ENCODE measurements at places on chromosomes 1 and 21. TPM values are rescaled to one million over a fixed set of nuclear protein-coding genes. Genes with fewer than 3 reads are reported as not detected.

Gene FRRS1
- 23.0 TPM for total RNA-seq

Gene KIF2C
- total RNA-seq = 2.6 TPM

Gene ZBTB7B
- 29.2 TPM for total RNA-seq

Gene METTL13
- 18.0 TPM for total RNA-seq

Gene GPR52
- total RNA-seq = 2.4 TPM

Gene OR10J1
- not detected for total RNA-seq

Gene PADI2
- total RNA-seq = 0.32 TPM

Gene LCE2B
- total RNA-seq = not detected

Gene SLC45A1
- total RNA-seq = 1.3 TPM

Gene FALEC
- not detected for total RNA-seq

Gene IFI44L
- total RNA-seq = 8.5 TPM

Gene SPRR1A
- total RNA-seq = not detected

Gene PKNOX1
- total RNA-seq = 18.5 TPM

Gene FCGR2B
- total RNA-seq = not detected

Gene PROK1
- 0.12 TPM for total RNA-seq

Gene A3GALT2
- not detected for total RNA-seq

Gene PLA2G5
- not detected for total RNA-seq

Gene SAMD11
- total RNA-seq = 1.8 TPM

Gene TMEM269
- total RNA-seq = under 0.01 TPM

Gene FAM229A
- total RNA-seq = 1.2 TPM

Gene LCE3E
- not detected for total RNA-seq

Gene MPC2
- 20.9 TPM for total RNA-seq

Gene TNFRSF8
- total RNA-seq = not detected

Gene DNAJC28
- total RNA-seq = 1.5 TPM

Gene AMY1A
- total RNA-seq = not detected

Gene C1QB
- not detected for total RNA-seq

Gene INKA2
- 1.6 TPM for total RNA-seq

Gene CYP4Z1
- total RNA-seq = not detected

Gene OR2L2
- total RNA-seq = not detected

Gene SPRR2G
- total RNA-seq = not detected

Gene MTARC1
- total RNA-seq = 0.97 TPM

Gene CFAP126
- not detected for total RNA-seq

Gene GREM2
- 4.3 TPM for total RNA-seq

Gene NES
- total RNA-seq = 28.2 TPM

Gene DIRAS3
- 2.2 TPM for total RNA-seq

Gene TAL1
- total RNA-seq = not detected

Gene ATP6V1G3
- total RNA-seq = not detected

Gene CRNN
- not detected for total RNA-seq

Gene AQP10
- not detected for total RNA-seq

Gene RAB42
- total RNA-seq = 14.6 TPM

Gene C1orf94
- under 0.01 TPM for total RNA-seq

Measured in hair follicle dermal papilla cell (primary cell).